ENCODE measurements at places on chromosomes 4 and X.

DNA sequence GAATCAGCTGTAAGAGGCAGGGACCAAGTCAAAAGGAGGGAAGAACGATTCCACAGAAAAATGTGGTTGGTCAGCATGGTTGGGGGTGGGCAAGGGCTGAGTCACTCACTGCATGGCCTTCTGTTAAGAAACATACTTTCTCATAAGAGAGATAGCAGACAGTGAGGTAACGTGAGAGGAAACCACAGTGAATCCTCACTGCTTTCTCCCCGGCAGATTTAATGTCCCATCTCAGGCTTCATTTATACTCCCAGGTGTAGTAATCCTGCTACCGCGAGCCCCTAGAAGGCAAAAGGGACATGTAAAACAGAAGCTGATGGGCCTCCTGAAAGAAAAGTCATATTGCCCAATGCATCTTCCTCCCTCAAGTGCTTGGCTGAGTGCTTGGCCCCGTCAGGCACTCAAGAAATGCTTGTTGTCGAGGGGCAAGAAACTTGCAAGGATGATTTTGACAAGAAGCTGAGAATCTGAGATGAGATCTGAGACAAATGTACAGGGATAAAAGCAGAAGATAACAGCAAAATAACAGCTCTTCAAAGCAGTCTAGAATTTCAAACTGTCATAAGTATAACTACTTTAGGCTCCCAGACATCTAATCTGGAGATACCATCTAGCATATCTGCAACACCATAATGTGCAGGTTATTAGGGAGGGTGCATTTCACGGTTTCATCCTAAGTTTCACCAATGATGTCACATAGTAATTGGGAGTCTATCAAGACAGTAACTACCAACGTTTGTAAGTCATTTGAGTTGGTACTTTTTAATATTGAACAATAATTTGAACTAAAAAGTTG lies 40.2 kb downstream of the SH3KBP1 start:
- DNase-seq, result no peak

- DNase-seq, result no peak
These were observed 354.6 kb downstream of the GRID2 start for GRCh38 chr4:92658318-92658717.

- no peak for DNase-seq
These were observed 122.7 kb downstream of the NPNT start for GRCh38 chr4:106017975-106018374.

DNA sequence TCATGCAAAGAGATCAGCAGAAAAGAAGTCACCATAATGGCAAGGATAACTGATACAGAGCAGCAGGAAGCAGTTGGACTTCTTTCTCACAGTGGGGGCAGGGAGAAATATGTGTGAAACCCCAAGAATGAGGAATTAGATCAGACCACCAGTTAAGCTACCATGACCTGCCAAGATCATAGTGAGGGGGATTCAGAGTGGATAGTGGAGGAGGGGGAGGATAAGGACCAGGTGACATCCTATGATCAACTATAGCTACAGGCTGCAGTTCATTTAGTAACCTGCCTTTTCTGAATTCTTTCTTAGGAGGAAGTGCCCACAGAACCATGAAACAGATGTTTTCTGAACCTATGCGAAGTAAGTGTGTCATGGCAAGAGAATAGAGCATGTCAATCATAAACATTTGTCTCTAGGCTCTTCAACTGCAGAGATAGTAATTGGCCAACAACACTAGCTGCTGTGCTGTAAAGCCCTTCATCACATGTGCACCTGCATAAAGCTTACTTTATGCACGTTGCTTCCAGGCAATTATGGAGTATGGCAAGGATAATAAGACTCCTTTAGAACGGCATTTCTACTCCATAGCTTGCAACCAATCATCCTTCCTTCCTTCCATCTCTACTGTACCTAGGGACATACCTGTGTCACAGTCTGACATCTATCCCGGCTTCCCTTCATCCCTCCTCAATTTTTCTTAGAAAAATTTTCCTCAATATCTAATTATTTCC lies 329.7 kb downstream of the EPHA5 start:
- DNase-seq, result no peak

- DNase-seq, result no peak
These were observed 274.4 kb downstream of the DCTD start for GRCh38 chr4:182642831-182643230.

DNA sequence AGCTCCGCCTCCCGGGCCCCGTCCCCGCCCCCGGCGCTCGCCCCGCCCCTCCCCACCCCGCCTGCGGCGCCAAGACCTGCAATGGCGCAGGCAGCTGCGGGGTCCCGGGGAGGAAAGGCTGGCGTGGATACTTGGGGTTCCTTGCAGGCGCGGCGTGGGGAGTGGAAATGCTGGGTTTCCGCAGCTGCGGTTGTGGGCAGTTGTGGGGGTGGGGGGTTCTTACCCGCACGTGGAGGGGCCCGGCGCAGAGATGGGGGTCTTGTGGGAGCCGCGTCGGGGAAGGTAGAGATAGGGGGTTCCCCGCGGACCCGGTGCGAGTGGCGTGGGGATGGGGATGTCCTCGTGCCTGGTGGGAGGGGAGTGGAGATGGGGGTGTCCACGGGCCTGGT lies 680 bp upstream of the ASMTL start:
- DNase-seq, result no peak

DNA sequence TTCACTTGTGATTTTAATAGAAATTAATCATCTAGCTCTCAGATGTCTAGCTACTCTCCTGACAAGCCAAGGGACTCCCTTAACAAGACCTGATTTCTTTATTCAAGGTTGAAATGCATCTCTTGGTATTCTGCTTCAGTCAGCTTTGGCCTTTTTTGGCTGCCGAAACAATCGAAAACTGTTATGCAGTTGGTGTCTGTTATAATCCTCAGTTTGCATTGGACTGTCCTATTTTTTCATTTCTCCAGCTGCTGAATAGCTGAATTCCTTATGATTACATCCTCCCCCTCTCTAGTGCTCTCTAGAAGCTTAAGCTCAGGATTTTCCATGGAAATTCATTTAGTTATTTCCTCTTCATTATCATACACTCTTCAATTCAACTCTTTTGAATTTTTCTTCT lies 177.2 kb downstream of the TRIML1 start:
- DNase-seq, result no peak

- no peak for DNase-seq
These were observed 39.6 kb downstream of the TMEM164 start for GRCh38 chrX:110042496-110042895.

- DNase-seq, result no peak
These were observed 111.2 kb upstream of the TBC1D9 start for GRCh38 chr4:140867356-140867755.

GRCh38 chr4:28565396-28565795 lies 1704.8 kb downstream of the STIM2 start:
- DNase-seq, result no peak

DNA sequence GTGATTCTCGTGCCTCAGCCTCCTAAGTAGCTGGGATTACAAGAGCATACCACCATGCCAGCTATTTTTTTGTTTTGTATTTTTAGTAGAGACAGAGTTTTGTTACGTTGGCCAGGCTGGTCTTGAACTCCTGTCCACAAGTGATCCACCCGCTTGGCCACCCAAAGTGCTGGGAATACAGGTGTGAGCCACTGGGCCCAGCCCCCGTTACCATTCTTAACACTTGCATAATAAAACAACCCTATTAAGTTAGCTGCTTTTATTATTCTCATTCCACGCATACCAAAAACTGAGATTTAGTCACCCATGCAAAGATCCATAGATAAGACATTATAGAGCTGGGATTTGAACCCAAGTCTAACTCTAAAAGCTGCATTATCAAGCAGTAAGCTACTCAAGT lies 6.0 kb upstream of the TEX13A start:
- no peak for DNase-seq

- no peak for DNase-seq
These were observed 69.5 kb downstream of the APBB2 start for GRCh38 chr4:41144812-41145211.

GRCh38 chrX:128250621-128251020 lies 198.4 kb upstream of the ACTRT1 start:
- DNase-seq, result no peak

DNA sequence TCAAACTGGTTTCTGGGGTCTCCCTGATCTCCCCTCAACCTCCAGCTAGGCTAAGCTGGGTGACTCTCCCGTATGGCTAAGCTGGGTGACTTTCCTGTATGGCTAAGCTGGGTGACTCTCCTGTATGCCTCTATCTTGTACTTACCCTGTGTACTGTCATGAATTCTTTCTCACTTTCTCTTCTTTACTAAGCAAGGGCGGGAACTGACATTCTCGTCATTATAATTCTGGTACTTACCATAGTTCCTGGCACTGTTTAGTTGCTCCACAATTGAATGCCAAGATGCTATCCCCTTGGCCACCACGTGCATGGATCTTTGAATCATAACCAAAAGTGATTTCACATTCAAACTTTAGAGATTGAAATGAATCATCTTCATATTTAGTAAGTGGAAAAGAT lies 8.8 kb downstream of the INTU start:
- DNase-seq, result no peak

Measured in stimulated activated CD8-positive, alpha-beta memory T cell treated with anti-CD3 and anti-CD28 coated beads, Interleukin-2, amount 100 ng/mL, for 48 hours (primary cell).